ENCODE measurements at places on chromosomes 3 and 15. TPM values are rescaled to one million over a fixed set of nuclear protein-coding genes. Genes with fewer than 3 reads are reported as not detected.

DNA sequence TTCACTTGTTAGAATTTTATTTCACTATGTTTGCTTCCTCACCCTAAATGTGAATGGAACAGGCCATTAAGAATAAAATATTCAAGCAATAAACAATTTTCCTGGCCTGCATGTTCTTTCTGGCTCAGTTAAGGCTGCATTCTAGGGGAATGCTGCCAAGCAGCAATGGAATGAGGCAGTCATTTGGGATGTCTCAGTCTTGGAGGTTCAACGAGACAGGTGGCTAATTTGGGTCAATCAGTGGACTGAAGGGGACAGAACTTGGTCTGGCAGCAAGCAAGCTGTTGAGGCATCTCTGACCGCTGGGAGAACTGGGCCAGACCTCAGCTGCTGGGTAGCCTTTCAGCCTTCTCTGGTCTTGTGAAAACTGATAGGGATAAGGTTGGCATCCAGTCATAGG, 241.6 kb downstream of the NLGN1 start:
- no peak for DNase-seq

- no peak for DNase-seq
These were observed 37.6 kb upstream of the WNT5A start for GRCh38 chr3:55524565-55525244.

DNA sequence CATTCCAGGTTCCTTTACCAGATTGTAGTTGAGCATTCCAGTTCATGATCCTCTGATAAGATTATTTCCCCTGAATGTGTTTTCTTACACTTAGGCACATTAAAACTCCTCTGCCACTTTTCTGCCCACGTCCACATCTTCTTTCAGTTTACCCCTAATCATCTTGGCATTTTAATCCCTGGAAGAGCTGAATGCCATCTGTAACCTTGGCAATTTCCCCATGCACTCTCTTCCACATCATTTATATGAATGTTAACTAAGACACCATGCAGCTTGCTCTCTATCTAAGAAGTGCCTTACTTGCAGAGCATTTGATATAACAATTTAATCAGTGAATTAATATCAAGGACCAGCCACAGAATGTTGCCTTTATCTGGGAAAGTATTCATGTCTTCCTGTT, 25.8 kb downstream of the TIMP4 start:
- DNase-seq: no peak

- no peak for DNase-seq
These were observed 36.1 kb downstream of the FBXL2 start for GRCh38 chr3:33313331-33313730.

DNA sequence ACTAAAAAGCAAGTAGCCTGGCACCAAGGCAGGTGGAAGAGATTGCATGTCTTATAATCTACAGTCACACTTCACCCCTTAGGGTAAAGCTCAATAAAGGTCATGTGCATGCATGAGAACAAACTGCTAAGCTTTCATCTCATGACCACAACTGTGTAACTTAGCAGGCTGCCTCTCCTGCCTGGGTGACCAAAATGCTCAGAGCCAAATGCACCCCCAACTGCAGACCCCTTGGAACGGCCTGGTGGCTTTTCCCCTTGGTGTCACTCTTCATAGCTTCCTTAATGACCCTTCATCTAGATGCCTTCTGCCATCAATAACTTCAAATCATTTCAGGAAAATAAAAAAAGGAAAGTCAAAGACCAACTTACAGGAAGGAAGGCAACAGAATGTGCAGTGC, 88.1 kb downstream of the ADAMTS17 start:
- no peak for DNase-seq

GRCh38 chr3:194686816-194687637, 1.3 kb downstream of the FAM43A start:
- DNase-seq: no peak

The PCLAF gene
- not detected for total RNA-seq

The SERPINI1 gene
- 3.7 TPM for total RNA-seq

GRCh38 chr3:181725830-181726229, 14.1 kb downstream of the SOX2 start:
- no peak for DNase-seq

- peak; percentile 98 for DNase-seq
These were observed at the start of gene U2SURP for GRCh38 chr3:143001369-143002082. TSS of gene U2SURP (plus strand) at chr3:143001570. CDS start at chr3:143001629, 59 bp downstream.

The RARRES1 gene
- 93.0 TPM for total RNA-seq

DNA sequence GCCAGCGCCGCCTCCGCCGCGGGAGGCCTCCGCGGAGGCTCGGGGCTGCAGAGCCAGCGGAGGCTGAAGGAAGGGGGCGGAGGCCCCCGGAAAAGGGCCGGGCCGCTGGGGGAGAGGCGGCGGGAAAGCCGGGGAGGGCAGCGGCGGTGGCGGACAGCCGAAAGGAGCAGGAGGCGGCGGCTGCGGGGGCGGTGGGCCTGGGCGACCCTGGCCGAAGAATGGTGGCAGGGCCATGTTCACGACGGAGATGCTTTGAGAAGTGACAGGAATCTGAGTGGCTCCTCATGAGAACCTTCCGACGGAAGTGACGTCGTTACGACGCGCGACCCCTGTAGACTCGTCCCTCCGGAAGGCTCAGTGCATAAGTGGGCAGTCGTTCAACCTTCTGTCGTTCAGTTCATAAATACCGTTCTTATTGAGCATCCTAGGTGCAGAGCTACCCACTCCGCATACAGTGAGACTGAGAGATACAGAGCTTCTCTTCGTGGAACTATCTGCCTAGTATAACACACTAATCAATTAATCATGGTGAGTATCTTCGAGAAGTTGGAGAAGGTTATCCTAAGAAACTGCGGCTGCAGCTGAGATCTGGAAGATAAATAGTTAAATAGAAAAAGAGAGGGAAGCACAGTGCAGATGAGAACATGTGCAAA, at the start of gene PDCD7:
Gene PDCD7 (minus strand): TSS at position 261 of the 653 bp plus-strand sequence. CDS start 27 bp downstream, at position 234.
- peak; percentile 95 for DNase-seq

GRCh38 chr3:112477891-112478290, 21.4 kb downstream of the BTLA start:
- no peak for DNase-seq

GRCh38 chr3:4512895-4513616, 19.9 kb downstream of the ITPR1 start:
- no peak for DNase-seq

DNA sequence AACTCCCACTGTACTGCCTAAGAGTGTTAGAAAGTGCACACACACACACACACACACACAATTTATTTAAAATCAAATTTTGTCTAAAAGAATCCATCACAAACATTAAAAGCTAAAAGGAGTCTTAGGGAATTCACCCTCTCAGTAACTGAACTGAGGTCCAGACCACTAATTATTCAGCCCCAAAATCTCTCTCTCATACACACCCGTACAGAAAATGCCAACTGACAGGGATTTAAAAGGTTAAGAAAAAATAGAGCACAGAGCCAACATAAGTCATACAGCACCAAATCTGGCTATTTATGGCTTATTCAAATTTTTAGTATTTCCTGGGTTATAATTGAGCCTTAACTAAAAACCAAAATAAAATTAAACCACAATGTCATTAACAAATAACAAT, 20.7 kb downstream of the GBE1 start:
- DNase-seq: no peak

The FANCD2 gene
- 0.52 TPM for total RNA-seq

DNA sequence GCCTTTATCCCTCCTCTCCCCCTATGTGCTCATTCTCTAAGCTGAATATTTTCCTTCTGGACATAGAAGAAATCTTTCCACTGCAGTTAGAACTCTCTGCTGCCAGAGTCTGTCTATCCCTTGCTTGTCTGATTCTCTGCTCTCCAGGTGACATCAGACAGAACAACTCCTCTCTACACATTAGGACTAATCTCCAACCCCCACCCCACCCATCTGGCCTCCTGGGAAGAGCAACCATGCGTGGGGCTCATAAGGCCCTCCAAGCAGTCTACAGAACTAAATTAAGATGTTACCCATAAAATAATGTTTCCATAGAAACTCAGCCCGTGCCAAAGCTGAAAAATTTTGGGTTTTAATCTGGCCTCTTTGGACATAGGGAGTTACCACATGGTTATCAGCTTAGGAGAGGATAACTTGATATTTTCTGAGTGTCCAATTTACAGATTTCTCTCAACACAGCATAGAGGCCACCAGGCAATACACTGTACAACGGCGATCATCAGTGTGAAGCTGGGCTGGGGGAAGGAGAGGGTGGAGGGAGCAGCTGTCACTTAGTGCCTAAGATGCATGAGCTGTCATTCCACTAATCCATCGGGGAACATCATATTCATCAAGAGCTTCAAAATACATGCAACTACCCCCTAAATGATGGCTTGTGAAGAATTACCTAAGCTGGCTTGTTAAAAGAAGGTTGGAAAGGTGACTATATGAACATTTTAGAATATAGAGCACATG, 199.4 kb downstream of the CLSTN2 start:
- no peak for DNase-seq

- no peak for DNase-seq
These were observed 56.8 kb downstream of the GPR171 start for GRCh38 chr3:151146071-151146730.

The IL17RD gene
- total RNA-seq: 13.2 TPM

The ZIC1 gene
- total RNA-seq: not detected

DNA sequence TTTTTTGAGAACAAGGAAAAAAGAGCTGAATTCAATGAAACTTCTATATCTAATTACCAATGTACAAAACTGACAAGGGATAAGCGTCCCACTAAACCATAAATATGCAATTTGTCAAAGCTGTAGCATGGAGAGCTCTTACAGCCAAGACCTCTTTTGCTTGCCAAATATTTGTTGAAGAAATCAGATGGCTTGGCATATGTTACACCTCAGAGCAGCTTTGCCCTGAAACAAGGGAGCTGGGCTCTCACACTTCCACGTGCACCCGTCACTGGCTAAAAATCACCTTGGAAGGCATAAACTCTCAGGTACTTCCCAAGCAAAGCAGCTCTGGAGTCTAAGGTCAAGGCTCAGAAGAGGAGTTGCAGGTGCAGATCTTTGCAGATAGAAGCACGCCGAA, 324.7 kb upstream of the SLCO3A1 start:
- peak; percentile 75 for DNase-seq

DNA sequence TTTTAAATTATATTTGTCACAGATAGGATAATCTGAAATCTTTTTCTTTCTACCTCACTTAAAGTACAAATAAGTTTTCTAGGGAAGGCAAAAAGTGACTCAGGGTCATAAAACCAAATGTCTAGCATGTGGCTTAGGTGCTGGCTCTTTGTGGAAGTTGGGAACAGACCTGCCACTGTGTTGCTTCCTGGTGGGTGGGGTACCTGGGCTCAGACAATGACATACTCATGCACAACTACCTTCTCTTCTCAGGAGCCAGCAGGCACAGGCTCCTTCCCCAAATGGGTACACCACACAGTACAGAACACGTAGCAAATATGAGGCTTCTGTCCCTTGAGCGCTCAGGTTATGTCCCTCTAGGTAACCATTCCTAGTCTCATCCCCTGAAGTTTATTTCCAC, 40.1 kb upstream of the MUC13 start:
- no peak for DNase-seq

DNA sequence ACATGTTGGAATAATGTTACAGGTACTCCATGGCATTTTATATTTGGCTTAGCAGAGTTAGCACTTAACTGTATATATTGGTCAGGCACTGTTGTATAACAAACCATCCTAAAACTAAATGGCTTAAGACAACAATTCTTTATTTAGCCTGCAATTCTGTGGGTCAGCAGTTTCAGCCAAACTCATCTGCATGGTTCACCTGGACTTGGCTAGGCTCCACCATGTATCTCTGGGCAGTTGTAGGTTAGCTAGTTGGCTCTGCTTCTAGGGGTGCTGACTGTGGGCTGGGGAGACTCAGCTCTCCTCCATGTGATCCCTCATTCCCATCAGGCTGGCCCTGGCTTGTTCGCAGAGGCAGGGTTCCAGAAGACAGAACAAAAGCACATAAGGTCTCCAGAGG, 34.4 kb downstream of the RARB start:
- DNase-seq: no peak

DNA sequence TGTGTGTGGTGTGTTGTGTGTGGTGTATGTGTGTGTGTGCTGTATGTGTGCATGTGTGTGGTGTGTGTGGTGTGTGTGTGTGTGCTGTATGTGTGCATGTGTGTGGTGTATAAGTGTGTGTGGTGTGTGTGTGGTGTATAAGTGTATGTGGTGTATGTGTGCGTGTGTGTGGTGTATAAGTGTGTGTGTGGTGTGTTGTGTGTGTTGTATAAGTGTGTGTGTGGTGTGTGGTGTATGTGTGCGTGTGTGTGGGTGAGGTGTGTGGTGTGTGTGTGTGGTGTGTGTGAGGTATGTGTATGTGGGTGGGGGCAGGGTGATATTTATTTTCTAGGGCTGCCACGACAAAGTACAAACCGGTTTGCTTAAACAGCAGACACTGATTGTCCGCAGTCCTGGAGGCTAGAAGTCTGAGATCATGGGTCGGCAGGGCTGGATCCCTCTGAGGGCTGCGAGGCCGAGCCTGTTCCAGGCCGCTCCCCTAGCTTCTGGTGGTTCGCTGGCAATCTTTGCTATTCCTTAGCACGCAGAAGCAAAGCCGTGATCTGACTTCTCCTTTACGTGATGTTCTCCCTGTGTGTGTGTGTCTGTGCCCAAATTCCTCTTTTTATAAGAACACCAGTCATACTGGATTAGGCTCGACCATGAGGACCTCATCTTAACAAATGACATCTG, 160.2 kb downstream of the XXYLT1 start:
- no peak for DNase-seq

GRCh38 chr3:59178698-59179097, 128.9 kb upstream of the CFAP20DC start:
- DNase-seq: no peak

The PRR20G gene
- not detected for total RNA-seq

DNA sequence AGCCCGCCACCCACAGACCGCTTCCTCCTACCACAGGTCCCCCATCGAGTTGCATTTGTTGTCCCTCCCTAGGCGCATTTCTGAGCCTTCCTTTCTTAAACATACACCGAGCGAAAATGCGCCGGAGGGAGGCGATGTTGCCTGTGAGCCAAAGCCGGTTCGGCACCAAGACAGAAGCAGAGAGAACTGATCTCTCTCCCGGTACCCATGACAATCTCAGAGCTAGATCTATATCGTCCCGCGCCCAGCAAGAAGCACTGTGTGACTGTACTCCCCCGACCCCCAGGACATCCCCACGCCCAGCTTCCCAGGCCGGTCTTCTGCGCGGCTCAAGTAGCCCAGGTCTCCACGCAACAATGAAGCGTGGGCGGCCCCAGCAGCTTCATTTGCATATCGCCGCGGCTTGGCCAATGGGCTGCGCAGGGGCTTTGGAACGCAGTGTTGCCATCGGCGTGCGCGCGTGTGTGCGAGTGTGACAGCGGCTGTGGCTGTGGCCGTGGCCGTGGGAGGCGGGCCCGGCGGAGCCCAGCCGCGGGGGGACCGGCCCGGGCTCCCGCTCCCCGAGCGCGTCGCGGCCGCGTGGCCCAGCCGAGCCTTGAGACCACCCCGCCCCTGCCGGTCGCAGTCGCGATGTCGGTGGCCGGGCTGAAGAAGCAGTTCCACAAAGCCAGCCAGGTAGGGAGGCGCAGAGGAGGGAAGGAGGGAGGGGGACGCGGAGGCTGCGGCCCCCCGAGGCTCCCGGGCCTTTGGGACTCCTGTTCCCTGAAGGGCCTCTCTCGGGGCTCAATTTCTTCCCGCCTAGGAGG, at the start of gene SH3GL3:
Gene SH3GL3 (plus strand): TSS at position 438 of the 806 bp plus-strand sequence. CDS start 193 bp downstream, at position 631.
- DNase-seq: peak; percentile 95

DNA sequence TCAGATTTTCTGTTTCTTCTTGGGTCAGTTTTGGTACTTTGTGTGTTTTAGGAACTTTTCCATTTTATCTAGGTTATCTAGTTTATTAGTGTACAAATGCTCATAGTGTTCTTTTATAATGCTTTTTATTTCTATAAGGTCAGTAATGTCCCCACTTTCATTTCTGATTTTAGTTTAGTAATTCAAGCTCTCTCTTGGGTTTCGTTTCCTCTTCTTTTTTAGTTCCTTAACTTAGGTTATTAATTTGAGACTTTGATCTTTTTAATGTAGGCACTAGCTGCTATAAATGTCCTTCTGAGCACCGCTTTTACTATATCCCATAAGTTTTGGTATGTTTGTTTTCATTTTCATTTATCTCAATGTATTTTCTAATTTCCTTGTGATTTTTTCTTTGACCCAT, 27.0 kb upstream of the CD200R1L start:
- DNase-seq: no peak

All from esophagus muscularis mucosa (tissue), 4 donors.